NCI-H2107 (cell line): ENCODE measurements at places on chromosomes 11 and 22.

GRCh38 chr11:27678242-27678641 lies 22.0 kb downstream of the BDNF start:
- DNase-seq = no peak

DNA sequence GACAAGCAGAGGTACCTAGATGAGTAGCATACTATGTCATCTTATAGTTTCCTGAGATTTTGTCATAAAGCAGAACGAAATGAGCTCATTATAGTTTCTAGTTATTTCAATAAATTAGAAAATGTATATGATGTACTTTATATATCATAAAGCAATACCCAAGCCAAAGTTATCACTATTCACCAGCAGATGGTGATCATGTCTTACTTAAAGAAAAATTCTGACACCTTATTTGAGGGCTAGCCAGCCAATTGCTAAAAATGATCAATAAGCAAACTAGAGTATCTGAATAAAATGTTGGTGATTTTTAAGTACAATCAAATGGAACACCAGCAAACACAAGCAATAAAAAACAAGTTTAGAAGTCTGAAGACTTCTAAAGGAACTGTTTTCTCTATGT lies 44.1 kb downstream of the RSF1 start:
- no peak for DNase-seq

- DNase-seq = no peak
Observed at GRCh38 chr11:65801153-65801987, 14.5 kb downstream of the OVOL1 start.

DNA sequence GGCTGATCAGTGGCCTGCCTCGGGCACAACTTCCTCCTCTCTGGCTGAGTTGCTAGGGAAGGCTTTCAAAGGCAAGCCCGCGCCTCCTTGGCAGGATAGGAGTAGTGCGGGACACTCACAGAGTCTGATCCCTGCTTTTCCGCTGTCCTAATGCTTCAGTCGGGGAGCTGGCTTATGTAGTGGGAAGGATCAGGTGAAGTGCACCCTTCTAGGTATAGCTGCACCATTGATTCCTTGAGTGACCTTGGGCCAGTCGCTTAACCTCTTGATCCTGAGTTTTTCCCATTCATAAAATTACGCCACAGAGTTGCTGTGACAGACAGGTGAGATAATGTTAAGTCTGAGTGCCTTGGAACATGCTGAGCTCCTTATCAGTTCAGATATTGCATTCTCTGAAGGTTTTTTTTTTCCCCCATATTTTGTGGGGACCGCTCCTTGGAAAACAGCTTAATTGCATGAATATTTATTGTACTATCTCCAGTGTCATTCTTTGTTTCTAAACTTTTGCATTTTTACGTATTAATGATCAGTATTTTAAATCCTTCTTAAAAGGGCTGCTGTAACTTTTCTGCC lies 961 bp downstream of the IPO7 start:
- no peak for DNase-seq

- no peak for DNase-seq
Observed at GRCh38 chr22:28402060-28402459, 277.6 kb downstream of the TTC28 start.

DNA sequence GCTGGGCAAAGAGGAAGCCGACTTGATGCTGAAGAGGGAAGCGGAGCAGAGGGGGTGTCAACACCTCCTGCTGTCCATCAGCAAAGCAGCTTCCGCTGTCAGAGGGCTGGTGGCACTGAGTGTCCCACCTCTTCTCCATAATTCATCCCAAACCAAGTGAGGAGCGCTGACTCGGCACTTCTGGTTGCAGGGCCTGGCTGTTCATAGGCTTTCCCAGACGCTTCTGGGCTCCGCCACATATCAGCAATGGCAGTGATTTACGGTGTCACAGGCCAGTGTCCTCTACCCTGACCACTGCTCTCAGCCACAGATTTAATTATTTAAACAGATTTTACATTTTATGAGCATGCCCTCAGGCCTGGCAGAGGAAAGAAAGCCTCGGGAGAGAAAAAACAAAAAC lies 70.1 kb upstream of the TENM4 start:
- DNase-seq = no peak

DNA sequence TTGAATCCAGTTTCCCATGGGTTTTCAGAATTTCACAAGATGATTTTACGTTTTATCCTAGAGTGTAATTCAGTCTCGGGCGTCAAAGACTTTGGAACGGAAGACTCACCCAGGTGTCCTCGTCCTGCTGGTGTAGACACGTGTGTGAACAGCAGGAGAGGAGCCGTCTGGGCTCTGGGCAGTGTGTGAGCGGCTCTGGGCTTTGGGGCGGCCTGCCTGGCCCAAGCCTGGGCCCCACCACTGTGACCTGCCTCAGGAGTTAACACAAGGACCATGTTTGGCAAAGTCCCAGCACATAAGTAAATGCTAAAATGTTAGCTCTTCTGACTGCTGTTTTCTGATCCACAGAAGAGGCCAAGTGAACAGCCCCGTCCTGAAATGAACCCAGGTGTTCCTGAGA lies 1093.3 kb downstream of the BRD1 start:
- no peak for DNase-seq

GRCh38 chr22:36612458-36612857 lies 83.5 kb upstream of the EIF3D start:
- no peak for DNase-seq

GRCh38 chr11:103920933-103921332 lies 115.5 kb upstream of the DDI1 start:
- no peak for DNase-seq

DNA sequence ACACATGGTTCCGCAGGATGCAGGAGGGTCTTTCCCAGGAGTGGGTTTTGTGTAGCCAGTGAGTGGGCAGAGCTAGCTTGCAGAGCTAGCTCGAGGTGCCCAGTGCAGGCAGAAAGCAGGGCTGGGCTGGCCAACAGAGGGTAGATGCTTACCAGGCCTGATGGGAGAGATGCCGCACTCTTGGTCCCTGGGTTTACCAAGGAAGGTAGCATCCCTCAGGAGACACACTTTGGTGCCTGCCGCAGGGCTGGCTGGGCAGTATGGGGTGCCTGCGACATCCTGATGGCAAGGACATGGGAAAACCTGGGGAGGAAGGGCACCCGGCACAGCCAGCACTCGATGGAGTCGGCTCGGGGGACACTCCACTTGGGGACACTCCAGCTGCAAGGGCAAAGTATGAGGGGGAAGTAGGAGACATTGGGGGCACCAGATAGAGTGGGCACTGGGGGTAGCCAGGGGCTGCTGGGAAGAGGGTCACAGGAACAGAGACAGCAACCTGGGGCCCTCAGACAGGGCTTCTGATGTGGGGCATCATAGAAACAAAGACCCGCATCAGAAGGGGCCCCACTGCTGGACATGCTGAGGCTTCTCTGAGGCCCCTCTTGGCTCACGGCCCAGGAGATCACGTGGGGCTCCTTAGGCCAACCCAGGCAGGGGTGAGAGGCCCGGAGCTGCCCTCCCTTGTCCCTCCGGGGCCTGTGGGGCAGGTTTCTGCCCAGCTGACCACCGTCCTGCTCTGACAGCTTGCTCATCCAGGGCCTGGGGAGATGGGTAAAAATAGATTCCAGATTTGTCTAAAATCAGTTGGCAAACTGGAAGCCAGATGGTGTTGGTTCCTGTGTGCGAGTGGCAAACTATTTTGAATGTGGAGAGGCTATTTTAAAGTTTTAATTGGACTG lies 89.8 kb downstream of the MORC2 start:
- no peak for DNase-seq

DNA sequence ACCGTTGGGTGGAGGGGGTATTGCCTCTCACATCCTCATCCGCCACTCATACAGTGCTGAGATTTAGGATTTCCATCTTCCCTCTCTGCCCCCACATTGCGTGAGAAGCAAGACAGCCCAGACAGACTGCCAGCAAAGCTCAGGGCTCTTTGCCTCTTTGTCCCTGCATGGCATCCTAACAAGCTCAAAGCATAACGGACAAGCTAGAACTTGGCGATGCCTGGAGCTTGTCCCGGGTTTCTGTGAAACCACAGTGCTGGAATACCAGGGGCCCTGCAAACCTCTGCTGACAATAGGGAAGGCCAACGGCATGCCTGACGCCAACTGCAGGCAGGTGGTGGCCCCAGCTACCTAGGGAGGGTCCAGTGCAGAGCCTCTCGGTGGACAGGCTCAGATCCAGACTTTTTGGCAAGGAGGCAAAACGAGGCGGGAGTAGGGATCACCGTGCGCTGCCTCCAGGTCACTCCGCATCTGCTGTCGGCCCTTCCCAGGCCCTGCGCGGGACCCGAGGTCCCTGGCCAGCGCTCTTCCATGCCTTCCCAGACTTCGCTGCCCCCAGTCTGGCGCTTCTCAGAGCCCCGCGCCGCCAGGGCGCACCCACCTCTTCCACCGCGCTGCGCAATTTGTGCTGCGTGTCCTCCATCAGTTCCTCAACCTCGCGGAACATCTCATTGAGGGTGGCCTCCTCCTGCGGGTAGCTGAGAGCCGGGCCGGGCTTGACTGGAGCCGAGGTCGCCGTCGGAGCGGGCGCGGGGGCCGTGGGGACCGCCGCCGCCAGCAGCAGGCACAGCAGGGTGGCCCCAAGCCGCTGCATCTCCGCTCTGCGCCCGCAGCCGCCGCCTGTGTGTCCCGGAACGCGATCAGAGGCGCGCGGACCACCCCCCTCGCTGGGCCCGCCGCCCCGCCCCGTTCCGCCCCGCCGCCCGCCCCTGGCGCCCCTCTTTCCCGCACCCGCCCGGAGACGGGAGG lies at the start of gene DKK3:
DKK3 (minus strand) TSS at position 858 of the 969 bp plus-strand sequence; CDS start at position 814, 44 bp downstream.
- no peak for DNase-seq

DNA sequence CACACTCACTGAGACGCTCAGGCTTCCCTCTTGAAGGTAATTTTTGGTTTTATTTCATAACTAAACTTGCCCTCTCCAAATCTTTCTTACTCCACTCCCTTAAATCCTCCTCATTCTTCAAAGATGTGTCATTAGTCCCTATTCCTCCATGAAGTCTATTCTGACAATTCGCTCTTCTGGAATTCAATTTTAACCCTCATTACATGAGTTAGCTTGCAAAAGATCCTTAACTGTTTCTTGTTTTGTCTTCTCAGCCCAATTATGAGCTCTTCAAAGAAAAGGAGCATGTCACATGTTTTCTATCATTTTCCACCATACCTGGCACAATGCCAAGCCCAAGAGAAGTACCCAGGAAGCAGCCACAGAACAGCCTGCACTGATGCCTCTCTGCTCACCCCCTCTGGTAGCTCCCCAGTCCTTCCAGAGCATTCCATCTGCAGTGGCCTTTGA lies 13.0 kb downstream of the GALNT18 start:
- no peak for DNase-seq

- DNase-seq = no peak
Observed at GRCh38 chr11:84899740-84900139, 727.4 kb downstream of the DLG2 start.

DNA sequence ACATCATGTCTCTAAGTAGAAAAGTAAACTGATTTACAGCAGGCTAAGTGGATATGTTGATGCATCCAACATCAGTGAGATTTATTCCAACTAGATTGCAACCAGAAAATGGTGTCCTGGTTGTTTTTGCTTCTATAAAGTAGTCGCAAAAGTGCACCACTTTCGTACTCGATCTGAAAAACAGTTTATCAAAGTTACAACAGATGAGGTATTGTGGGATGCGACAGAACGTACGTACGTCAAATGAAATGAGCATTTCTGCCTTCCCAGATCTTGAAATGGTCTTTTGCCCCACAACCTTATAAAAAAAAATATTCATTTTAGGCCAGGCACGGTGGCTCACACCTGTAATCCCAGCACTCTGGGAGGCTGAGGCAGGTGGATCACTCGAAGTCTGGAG lies 13.7 kb downstream of the GRAP2 start:
- no peak for DNase-seq

DNA sequence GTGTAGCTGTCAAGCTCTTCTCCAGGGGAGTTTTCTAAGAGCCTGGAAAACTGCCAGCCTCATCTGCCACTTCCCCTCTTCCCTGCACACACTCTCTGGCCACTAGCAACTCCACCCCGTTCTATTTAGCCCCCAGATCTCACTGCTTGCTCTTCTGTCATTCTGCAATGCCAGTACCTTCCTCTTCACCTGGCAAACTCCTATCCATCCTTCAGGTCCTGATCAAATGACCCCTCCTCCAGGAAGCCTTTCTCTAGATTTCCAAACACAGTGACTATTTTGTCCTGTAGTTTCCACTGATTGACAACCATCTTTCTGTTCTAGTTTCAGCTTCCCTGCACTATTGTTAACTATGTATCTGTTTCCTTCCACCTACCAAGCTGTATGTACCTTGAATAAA lies 437.7 kb downstream of the SOX6 start:
- DNase-seq = no peak

DNA sequence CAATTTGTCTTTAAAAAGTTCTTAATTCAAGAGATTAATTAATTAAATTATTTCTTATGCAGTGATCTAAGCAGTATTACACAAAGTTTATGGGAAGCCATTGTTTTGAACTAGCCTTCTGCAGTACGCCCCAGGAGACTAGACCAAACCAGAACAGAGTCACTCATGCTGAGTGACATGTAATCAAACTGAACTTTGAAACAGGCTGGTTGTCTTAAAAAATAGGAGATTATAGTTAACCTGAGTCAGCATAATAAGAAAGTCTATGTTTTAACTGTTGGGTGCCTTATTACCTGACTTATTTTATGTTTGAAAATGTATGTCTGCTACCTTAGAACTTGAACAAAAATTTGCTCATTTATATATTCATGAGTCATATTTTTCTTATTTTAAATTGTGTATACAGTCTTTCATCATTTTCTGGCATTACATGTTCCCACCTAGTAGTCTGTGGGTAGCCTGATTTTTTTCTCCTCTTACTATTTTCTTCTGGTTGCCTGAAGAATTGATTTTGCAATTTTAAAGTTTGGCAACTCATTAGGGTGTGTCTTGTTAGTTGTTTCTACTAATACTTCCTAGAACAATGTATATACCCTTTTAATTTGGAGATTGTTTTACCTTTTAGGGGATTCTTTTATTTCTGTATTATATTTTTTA lies 161.4 kb downstream of the AASDHPPT start:
- DNase-seq = no peak

DNA sequence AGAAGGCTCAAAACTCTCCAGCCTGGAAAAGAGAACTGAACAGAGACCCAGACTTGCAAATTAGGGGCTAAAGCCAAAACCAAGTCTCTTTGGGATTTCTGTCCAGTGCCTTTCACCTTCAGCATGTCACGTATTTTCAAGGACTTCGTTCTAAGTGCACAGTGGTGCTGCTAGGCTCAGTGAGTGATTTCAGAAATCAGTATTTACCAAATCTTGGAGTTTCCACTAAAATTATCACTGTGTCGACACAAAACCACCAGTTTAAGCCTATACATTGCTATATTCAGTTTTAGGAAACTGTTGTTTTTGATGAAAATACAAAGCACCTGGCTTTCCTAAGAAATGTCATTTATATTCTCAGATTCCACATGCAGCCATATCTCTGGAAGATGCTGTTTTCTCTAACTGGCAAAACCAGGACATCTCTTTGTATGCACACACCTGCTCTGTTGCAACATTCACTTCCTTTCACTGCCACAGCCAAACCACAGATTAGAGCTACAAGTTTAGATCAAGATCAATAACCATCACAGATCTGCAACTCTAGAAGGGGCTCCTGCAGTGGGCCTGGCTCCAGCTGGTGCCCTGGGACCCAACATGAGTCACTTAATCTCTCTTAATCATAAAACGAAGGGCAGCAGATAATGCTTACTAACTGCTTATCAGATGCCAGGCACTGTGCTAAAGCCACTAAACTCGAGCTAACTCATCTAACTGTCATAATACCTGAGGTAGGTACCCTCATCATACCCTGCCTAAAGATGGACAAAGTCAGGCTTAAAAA lies 22.3 kb downstream of the SMCO4 start:
- no peak for DNase-seq

GRCh38 chr22:24768537-24769374 lies 5.8 kb downstream of the PIWIL3 start:
- peak; percentile 31 for DNase-seq
